ENCODE measurements at places on chromosomes 12 and 14.
A peak's percentile ranks its signal among the peaks of the same experiment; 100 is the strongest.

- DNase-seq, result peak; percentile 65
Measured at GRCh38 chr12:25689996-25690501, 137.0 kb upstream of the LMNTD1 start.

DNA sequence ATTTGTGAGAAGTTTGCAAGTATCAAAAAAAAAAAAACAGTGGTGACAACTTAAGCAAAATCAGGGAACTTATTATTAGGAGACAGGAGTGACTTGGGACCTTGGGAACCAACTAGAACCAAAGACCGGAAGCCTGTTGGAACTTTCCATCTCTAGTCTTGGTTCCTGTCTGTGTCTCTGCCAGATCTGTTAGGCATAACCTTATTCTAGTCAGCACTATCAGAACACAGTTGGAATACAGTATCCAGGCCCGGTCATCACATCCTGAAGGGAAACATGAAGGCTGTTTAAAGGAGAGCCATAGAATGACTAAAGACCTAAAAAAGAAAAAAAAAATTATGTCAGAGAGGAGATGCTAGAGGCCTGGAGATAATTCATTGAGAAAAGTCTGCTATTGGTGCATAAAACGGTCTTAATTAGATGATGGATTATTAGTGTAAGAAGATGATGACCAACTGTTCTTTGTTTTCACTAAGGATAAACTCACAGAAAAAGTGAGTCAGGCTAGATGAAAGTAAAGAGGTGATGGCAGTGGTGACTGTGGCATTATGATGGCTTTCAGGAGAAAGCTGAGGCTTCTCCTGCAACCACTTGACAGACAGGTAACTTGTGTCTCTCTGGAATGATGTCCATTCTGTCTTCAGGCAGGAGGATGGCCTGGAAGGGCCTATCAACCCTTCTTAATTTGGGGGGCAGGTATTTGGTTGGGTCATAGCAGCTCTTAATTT is 28.2 kb downstream of the DACT1 start:
- DNase-seq, result no peak

GRCh38 chr12:19190292-19191031 is 60.9 kb downstream of the PLEKHA5 start:
- DNase-seq, result no peak

- DNase-seq, result no peak
Measured at GRCh38 chr14:91350483-91350812, 67.2 kb downstream of the CCDC88C start.

DNA sequence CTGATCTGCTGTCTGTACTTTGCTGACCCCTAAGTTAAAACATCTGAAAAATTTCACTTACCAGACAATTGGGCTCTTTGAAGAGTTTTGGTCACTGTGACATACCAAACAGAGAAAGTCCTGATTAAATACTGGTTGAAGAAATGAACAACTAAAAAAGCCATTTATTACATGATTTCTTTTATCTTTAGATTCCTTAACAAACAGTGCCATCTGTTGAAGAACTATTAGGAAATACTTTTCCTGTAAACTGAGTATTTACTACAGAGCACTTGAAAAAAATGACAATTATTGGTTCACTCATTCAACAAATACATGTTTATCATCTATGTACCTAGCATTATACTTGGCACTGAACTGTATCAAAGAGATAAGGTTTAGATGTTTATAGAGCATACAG is 6.5 kb upstream of the WASHC4 start:
- DNase-seq, result peak; percentile 16

DNA sequence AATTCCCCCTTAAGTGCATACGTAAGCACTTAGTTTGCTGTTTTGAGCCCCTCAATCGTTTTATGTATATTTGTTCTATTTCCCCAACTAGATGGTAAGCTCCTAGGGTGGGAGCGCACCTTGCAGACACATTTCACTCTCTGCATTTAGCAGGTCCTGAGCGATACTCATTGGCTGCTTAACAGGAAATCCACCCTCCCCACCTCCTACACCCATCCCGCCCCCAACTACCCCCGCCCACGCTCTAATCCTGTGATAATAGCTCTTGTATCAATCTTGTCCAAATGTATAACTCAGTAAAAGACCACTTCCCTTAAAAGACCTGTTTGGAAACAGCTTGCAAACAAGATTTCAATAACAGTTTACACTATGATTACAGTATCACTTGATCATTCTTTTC is 8.1 kb downstream of the LPAR5 start:
- peak; percentile 92 for DNase-seq

DNA sequence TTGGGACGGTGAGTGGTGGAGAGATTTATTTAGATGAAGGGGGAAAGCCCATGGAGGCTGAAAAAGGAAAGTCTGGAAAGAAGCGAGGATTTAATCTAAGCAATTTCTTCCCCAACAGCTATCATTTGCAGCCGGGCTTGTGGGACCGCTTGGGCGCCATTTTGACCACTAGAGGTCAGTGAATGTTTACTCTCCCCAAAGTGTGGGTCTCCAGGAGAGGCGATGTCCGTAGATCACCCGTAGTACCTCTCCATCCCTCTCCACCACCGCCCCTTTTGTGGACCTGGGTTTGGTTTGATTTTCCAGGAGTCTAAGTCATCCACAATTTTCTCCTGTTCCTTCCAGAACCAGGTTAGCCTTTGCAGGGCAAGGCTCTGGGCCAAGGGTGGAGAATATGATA is 91.2 kb upstream of the PARP11 start:
- no peak for DNase-seq

GRCh38 chr12:45674181-45674977 is 55.1 kb upstream of the ARID2 start:
- DNase-seq, result no peak

GRCh38 chr12:31323391-31324115 is 2.4 kb downstream of the SINHCAF start:
- DNase-seq, result peak; percentile 99

- DNase-seq, result peak; percentile 95
Measured at GRCh38 chr14:90758028-90758889, 58.0 kb downstream of the TTC7B start.

Measured in NCI-H69 (cell line).